ENCODE measurements at places on chromosomes 5 and 9.

- DNase-seq, result no peak
Observed at GRCh38 chr5:63697811-63698210, 264.4 kb downstream of the HTR1A start.

- no peak for DNase-seq
Observed at GRCh38 chr9:6600006-6600405, 45.5 kb downstream of the GLDC start.

DNA sequence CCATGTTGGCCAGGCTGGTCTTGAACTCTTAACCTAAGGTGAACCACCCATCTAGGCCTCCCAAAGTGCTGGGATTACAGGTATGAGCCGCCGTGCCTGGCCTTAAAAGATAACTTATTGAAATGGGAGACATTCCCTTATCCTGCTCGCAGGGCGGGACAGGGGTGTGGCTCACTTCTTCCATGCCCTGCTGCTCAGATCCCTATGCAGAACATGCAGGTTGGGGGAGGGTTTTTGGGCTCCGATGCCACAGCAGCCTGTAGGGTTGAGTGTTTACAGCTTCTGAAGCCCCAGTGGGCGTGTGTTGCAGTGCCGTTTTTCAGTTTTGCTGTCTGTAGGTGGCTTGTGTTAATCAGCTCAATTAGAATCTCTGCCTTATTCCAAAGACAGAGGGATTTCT, 108.0 kb upstream of the BRINP1 start:
- no peak for DNase-seq

- no peak for DNase-seq
Observed at GRCh38 chr5:76162335-76162734, 79.2 kb downstream of the SV2C start.

DNA sequence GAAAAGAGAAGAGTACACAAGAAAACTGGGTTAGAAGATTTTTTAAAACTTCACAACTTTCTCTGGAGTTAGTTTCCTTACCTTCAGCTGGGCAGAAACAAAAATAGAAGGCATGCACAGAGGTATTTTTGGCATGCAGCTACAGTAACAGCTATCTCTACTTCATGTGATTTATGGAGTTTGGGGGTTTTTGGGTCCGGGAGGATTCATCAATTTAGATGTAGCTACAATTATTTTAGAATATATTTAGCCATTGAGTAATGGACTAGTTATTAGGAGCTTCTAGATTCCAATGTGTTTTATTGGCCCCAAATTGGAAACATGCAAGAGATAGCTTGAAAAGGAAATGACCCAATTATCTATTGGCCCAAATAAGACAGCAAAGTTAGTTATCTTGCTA, 91.6 kb upstream of the TNFAIP8 start:
- no peak for DNase-seq

DNA sequence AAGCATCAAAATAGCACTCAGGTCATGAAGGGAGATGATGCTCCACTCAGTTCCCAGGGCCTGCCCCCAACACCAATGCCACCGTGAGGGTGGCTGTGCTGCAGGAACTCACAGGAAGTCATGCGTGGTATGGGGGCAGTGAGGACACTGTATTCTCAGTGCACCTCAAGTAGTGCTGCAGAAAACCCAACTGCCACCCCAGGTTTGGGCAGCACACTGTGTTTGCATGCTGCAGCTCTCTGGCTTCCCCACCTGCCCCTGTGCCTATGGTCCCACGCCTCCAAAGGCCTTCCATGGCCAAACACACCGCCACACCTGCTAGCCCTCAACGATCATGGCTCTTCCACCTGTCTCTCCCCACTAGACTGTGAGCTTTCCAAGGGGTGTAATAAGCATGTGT, 14.3 kb downstream of the LHFPL2 start:
- no peak for DNase-seq

GRCh38 chr5:121378559-121379359, 472.9 kb upstream of the FTMT start:
- no peak for DNase-seq

DNA sequence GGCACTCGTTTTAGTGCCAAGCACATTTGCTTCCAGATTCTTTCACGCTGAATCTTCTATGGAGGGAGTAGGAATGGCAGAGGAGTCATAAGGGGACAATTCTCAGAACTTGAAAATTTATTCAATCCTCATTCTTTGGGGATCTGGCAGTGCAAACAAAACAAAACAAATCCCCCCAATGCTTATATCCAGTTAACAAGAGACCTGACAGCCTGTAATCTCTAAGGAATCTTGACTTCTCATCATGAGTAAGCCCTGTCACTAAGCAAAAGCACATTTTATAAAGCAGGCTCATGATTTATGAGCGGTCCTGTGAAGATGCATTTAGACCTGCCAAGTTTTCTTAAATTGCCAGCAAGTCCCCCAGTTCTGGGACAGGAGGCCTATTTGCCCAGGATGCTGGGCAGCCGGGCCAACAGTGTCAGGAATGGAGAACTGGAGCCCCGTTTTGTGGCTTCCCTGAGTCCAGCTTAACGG, 513.9 kb downstream of the CTNND2 start:
- no peak for DNase-seq

GRCh38 chr9:107699231-107699630, 209.7 kb upstream of the KLF4 start:
- no peak for DNase-seq

DNA sequence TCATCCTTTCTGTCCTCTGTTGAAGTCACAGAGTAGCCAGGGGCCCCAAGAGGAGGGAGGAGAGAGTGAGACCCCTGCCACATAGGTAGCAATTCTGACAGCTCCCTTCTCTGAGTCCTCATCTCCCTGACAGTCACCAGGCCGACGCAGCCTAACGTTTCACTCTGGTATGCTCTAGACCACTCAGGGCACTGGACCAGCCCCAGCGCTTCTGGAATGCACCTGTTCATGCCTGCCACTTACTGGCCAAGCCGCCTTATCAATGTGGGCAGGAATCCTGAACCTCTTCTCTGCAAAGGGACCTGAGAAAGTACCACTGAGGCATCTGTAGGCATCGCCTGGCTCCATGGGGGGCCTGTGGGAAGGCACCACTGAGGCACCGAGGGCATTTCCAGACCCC, 50.2 kb downstream of the SECISBP2 start:
- DNase-seq, result no peak

DNA sequence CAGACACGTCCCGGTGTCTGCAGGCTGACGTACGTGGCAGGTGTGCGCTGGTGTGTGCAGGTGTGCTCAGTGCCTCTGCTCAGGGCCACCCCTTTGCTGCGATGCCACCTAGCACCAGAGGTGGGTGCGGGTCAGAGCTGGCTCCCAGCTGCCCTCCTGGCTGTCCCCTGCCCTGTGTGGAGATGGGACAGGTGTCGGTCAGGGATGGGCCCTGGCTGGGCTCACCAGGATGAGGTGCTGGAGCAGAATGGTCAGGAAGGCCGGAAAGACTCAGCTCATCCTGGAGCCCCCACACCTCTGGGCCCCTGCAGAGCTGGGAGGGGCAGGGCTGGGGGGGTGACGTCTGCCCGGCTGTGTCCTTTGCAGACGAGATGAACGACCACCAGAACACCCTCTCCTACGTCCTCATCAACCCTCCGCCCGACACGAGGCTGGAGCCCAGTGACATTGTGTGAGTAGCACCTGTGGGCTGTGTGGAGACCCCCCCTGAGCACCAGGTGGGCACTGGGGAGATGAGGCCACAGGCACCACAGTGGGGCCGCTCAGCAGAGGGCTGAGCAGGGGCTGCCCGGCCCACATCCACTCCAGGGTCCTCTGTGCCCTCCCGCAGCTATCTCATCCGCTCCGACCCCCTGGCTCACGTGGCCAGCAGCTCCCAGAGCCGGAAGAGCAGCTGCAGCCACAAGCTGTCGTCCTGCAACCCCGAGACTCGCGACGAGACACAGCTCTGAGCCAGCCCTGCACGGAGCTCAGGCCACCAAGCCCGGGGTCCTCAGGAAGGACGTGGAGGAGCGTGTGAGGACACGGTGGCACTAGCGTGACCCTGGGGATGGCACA, 89.7 kb downstream of the KCNT1 start:
- no peak for DNase-seq

DNA sequence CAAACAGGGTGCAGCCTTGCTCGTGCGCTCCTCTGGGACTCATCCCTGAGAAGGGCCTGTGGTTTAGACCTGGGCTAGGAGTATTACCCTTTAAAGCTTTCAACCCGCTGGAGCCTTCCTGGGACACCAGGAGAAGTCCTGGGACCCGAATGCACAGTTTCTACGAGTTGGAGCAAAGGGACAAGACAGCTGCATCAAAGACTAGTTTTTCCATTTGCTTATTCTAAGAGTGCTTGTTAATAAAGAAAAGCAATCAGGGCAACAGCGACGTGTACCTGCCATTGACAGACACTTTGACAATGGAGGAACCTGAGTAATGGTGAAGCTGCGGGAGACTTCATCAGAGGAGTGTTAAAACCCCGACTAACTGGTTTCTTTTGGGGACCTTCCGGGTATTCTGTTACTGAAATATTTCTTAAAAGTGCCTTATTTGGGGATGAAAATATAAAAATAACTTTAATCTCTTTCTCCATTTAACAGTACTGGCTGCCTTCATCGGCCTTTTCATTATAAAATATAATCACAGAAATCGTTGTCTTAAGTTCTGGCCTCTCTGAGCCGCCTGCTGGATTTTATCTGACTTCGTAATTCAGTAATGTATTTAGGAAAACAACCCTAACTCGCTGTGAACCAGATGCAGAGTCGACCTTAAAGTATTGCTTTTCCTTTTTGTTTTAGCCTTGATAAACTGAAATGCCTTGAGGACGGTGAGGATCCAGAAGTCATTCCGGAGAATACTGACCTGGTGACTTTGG, 732 bp downstream of the SNAPC3 start:
- DNase-seq, result no peak

DNA sequence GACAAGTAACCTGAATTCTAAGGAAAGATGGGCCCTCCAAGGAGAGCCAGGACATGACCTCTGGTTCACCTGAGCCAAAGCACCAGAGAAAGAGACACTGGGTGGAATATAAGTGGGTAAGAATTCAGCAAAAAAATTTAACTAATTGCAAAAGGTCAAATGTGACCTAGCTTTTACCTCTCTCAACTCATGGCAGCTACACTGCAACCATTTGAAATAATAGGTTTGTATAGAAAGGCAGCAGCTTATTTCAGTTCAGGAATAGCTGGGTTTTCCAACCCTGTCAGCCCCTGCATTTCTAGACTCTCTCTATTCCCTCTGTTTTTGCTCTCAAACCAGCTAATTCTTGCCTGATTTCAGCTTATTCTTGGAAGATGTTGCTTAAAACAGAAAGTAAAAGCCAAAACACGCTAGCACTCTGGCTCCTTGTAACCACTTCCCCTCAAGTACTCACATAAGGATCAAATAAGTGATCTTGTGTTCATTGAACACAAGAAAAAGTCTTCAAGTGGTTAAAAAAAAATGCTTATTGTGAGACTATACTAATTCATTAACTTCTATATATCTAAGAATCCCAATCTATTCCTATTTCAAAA, 101.1 kb upstream of the NR4A3 start:
- DNase-seq, result no peak

DNA sequence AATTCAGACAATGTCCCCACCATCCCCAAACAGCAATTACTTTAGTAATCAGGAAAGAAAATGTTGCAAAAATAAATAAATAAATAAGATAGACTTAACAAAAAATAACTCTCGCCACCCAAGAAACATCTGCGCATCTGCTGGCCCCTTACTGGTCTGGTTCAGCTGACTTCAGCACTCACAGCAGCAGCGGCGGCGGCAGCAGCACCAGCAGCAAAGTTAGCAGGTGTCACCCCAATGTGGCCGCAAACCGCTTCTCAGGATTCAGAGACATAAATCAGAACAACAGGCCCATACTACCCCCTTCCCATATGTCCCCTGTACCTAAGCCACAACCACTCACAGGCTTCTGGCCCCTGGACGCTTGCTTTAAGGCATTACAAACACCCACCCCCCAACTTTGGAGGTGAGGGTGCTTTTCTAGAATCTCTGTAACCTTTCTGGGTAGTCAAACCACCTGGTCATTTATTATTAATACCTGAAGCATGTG, 593.0 kb downstream of the BNC2 start:
- no peak for DNase-seq

DNA sequence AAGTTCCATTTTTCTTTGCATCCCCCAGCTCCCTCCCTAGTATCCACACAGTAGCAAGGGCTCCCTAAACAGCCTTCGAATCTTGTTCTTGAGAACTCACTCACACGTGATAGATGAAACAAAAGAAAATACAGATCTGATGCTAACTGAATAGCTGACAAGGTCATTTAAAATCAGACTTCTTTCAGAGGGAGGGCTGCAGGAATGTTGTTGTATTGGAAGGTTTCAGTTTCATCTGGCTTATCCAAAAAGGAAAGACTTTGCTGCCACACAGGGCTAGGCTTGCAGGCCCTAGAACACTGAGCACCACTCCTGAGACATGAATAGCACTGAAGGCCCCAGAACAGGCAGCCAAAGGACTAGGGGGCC, 3.2 kb downstream of the CD180 start:
- no peak for DNase-seq

GRCh38 chr9:117535434-117535833, 120.6 kb upstream of the ASTN2 start:
- no peak for DNase-seq

DNA sequence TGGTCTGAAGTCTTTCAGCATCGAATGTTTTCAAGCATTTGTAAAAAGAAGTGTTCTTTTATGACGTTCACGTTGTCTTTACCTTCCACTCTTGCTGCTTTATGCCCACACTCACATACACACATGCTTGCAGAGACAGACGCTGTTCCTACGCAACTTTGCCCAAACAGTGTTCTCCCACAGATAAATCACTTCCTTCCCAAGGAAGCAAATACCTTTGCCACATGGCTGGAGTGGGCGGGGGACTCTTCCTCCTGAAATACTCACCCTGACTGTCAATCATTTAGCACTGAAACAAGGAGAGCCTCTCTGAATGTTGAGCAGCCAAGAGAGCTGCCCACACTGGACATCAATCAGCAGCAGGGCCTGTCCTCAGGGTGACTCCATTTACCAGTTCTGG, 22.4 kb upstream of the ASTN2 start:
- DNase-seq, result no peak

GRCh38 chr5:108481355-108481931, 99.5 kb upstream of the FBXL17 start:
- DNase-seq, result peak; percentile 45
